ENCODE measurements at places on chromosomes 12 and 14.

DNA sequence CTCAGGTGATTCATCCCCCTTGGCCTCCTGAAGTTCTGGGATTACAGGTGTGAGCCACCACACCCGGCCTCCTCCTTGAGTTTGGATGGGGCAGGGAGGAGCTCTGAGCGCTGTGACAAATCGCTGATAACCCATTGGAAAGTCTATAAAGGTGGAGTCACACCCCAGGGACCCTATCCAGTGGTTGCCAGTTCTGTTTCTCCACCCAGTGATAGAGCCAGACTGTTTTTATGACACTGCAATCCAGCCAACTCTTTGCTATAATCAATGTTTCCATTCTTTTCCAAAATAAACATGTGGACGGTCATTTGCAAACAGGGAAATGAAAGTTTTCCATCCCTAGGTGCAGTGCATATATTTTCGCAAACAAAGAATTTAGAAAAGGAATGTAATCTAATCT is 142.0 kb upstream of the PELI2 start:
- no peak for DNase-seq

DNA sequence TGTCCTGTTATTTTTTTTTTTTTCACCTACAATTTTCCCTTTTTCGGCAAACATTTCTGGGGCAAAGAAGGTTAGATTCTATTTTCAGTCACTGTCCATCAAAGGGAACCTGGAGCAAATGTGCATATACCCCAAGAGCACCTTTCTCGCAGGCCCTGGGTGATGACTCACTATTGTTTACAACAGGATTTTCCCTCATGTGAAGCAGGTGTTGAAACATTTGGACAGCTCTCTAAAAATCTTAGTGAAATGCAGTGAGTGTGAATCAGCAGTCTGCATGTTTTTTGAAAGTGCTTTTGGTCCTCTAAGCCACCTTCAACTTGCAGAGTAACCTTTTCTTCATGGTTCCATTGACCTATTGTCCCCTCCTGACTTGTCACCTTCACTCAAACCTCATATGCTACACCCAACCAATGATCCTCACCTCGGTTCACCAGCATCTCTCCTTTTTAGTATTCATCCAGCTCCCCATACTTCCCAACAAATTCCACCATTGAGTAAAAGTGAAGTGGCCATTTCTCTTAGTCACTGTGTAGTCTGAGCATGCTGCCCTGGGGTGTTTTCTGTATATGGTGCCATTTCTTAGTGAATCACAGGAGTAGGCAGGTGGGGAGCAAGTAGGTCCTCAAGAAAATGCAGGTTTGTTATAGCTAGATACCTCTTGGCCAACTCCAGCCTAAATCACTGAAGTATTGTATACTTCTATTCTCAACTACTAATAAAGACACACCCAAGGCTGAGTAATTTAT is 260.2 kb downstream of the BMP4 start:
- no peak for DNase-seq

DNA sequence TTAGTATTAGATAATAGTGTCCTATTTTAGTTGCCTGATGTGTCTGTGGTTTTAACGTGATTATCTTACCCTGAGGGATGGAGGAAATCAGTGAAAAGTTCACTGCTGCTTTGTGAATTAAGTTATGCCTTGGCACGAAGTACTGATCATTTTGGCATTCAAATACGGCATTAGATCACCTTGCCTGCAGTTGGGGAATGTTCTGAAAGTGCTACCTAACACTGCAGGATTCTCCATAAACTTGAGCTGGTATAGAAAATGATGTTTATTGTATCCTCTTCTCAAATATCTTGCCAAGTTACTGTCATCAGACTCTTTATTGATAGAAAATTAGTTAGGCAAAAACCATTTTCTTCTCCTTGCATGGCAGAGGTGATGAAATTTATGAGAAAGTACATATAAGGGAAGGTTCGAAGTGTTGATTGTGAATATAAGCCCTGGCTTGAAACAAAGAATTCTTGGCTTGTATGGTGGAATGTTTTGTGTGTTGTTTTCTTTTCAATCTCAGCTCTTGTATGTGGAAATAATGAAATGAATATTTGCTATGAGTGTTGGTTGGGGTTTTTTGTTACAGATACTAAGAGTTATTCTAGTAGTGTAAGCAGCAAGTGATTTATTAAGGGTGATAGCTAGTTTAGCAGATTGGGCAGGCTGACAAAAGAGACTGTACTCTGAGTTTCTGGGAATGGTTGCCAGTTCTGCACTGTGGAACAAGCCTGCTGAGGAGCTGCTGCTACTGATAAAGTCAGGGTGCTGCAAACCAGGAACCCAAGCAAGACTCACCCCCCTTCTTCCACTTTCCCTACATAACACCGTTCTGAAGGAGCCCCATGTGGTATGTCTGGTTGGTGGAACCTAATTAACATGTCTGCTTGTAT is 448.3 kb downstream of the PCNX1 start:
- no peak for DNase-seq

- DNase-seq: no peak
Measured at GRCh38 chr12:120851444-120851843, 52.7 kb downstream of the SPPL3 start.

DNA sequence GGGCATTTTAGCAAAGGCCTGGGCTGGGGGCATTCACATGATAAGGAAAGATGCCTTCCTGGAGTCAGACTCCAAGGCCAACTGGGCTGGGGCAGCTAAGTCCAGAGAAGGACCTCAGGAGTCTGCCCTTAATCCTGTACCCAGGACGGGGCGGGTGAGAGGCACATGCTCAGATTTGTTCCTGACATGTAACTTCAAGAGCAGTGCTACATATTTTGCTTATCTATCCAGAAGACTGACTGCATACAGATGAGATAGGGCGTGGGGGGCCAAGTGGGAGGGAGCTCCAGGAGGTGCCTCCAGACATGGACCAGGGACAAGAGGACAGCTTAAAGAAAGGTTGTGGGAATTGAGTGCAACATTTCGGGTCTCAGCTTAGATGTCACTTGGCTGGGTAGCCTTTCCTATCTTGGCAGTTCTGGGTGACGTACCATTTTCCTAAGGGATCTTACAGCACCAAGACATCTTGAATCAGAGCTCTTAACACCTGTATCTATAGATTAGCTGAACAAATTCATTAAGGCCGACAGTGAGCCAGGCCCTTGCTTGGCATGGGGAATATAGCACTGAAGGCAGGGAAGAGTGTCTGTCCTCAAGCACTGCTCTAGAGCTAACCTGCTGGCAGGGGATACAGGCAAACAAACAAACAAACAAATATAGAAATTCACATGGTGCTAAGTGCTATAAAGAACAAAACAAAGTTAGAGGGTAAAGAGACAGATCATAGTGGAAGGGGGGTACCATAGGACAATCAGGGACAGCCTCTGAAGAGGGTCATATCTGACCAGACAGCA is 61.2 kb downstream of the PTPN21 start:
- no peak for DNase-seq

- no peak for DNase-seq
Measured at GRCh38 chr12:89411846-89412245, 59.5 kb upstream of the DUSP6 start.

- DNase-seq: no peak
Measured at GRCh38 chr12:23005387-23005786, 380.4 kb downstream of the ETNK1 start.

- no peak for DNase-seq
Measured at GRCh38 chr14:66008631-66009030, 477.5 kb upstream of the CCDC196 start.

- no peak for DNase-seq
Measured at GRCh38 chr12:6768990-6769389, 2.8 kb downstream of the PTMS start.

- DNase-seq: no peak
Measured at GRCh38 chr14:69360438-69361108, 37.5 kb downstream of the ERH start.

GRCh38 chr12:74321381-74321780 is 216.3 kb upstream of the ATXN7L3B start:
- DNase-seq: no peak

- no peak for DNase-seq
Measured at GRCh38 chr14:65239143-65239937, 137.0 kb upstream of the MAX start.
